ENCODE measurements at places on chromosomes 3 and 15. TPM values are rescaled to one million over a fixed set of nuclear protein-coding genes. Genes with fewer than 3 reads are reported as not detected.

PLSCR2 gene
- not detected for total RNA-seq

SPINT1 gene
- under 0.01 TPM for total RNA-seq

GCNT3 gene
- 0.26 TPM for total RNA-seq

TMC3 gene
- not detected for total RNA-seq

LIPH gene
- total RNA-seq, result under 0.01 TPM

EXD1 gene
- 0.17 TPM for total RNA-seq

CDCP1 gene
- total RNA-seq, result 16.9 TPM

LMCD1 gene
- total RNA-seq, result 40.1 TPM

PKM gene
- total RNA-seq, result 926 TPM

GOLGA8H gene
- total RNA-seq, result under 0.01 TPM

BNC1 gene
- total RNA-seq, result 7.7 TPM

LDHAL6B gene
- not detected for total RNA-seq

CP gene
- not detected for total RNA-seq

SMAD6 gene
- 8.9 TPM for total RNA-seq

CADM2 gene
- total RNA-seq, result under 0.01 TPM

Data from fibroblast of lung (primary cell).